ENCODE measurements at places on chromosomes 2 and 18.

DNA sequence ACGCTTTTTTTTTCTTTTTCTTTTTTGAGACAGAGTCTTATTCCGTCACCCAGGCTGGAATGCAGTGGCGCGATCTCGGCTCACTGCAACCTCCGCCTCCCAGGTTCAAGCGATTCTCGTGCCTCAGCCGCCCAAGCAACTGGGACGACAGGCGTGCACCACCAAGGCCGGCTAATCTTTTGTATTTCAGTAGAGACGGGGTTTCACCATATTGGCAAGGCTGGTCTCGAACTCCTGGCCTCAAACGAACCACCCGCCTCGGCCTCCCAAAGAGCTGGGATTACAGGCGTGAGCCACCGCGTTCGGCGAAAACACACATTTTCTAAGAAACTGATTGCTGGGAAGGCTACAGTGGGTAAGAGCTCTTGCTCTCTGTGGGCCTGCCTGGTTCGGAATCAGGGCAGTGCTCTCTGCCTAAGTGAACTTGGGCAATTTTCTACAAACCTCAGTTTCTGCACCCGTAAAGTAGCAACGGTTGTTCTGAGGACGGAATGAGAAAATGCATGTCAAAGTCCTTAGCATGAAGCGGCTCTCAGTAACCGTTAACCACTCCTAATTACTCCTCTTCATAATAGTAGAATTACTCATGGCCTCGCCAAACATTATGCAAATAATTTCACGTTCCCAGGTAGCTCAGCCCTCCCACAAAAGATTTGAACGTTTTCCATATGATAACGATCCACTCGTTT is 1.0 kb upstream of the PMAIP1 start:
- no peak for DNase-seq

GRCh38 chr2:227141301-227141700 is 22.7 kb downstream of the COL4A4 start:
- no peak for DNase-seq

DNA sequence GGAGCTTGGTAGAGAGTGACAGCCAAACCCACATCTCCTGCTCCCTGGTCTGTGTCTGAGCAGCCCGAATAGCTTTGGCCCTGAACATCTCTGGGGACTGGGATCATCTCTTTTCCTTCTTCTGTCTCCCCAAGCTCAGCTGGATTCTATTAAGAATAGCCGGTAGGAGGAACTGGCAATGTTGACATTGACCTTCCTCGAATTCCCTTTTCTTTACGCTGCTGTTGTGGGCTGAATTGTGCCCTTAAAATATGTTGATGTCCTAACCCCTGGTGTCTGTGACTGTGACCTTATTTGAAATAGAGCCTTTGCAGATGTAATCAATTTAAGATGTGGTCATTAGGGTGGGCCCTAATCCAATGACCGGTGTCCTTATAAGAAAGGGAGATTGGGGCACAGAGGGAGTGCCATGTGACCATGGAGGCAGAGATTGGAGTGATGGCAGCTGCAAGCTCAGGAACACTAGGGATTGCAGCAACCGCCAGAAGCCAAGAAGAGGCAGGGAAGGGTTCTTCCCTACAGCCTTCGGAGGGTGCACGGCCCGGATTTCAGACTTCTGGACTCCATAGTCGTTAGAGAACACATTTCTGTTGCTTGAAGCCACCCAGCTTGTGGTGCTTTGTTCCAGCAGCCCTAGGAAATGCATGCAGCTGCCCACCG is 5.8 kb upstream of the SFTPB start:
- DNase-seq = no peak

GRCh38 chr2:217289177-217289906 is 429.5 kb upstream of the TNP1 start:
- DNase-seq = no peak

GRCh38 chr2:19835781-19836281 is 66.0 kb downstream of the TTC32 start:
- no peak for DNase-seq

DNA sequence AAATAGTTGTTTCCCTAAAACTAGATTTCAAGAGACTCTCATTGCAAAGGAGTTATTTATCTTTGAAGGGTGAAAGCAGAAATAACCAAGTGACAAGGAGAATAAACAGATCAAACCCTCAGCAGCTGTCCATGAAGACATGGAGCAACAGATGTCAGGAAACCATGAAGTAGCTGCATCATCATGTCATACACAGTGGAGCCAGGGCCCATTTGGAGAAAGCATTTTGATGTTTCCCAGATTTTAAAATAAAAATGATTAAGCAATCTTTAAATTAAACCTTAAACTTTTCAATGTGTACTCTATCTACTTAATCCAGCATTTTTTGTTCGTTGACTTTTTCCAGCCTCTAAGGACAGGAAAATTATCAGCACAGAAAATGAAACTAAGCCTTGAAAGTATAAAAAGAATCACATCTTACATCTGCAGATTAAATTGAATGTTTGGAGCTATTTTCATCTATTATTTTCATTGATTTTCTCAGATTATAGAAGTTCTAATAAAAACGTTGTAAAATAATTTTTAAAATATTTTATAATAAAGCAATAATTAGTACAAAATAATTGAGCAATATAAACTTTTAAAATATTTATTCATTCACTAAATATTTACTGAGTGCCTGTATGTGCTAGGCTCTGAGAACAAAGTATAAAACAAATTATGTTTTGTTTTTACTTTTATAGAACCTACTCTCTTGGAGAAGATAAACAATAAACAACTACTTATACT is 860.1 kb downstream of the BCL11A start:
- DNase-seq = no peak
